ENCODE measurements at places on chromosomes 5 and 9.

GRCh38 chr5:103490030-103490739 lies 72.4 kb downstream of the NUDT12 start:
- no peak for DNase-seq

GRCh38 chr9:104482921-104483570 lies 21.0 kb upstream of the OR13F1 start:
- DNase-seq, result no peak

GRCh38 chr5:147558826-147559225 lies 49.0 kb upstream of the DPYSL3 start:
- peak; percentile 34 for DNase-seq

DNA sequence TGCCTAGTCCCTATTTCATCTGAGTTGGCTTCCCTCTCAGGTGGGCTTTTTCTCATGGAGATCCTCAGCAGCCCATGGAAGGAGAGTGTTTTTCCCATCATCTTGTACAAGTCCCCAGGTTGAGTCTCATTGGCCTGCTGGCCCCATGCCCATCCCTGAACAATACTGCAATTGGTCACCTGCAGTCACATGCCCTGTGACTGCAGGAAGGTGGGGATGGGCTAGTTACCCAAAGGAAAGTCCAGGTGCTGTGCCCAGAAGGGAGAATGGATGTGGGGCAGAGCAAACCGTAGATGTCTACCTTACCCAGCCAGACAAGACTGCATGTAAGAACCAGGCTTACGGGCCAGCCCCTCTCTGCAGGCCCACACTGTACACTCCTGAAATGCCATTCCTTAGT lies 54.0 kb upstream of the SAP30L start:
- no peak for DNase-seq

DNA sequence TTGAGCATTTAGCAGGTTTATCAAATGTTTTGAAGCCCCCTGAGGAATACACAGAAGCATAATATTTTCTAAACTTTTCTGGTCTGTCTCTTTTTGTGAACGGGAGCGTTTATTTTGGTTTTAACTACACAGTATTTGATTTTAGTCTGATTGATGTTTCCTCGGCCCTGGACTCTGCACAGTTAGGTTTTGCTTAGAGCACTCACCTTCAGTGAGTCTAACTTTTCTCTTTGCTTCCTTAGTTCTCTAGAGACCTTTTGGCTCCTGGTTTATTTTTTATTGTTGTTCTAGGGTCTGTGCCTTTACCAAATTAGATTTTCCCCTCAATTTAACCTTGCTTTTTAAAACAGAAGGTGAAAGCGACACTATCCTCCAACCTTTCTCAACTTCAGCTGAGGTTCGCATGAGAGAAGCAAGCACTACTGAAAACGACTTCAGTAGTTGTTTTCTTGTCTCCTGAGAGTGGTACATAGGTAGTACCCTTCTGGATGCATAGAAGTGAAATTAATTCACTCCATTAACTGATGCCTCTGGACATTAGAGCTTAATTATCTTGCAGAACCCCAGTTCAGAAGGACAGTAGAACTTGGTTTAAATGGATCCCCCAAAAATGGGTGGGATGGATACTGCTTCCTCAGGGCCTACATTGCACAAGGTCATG lies 166.7 kb upstream of the ELL2 start:
- no peak for DNase-seq

Measured in GM13977 (cell line).